ENCODE measurements at places on chromosomes 6 and 20.

- no peak for DNase-seq
Observed at GRCh38 chr6:74611220-74611619, 594.6 kb downstream of the COL12A1 start.

- DNase-seq = no peak
Observed at GRCh38 chr6:139230391-139230840, 61.4 kb downstream of the TXLNB start.

DNA sequence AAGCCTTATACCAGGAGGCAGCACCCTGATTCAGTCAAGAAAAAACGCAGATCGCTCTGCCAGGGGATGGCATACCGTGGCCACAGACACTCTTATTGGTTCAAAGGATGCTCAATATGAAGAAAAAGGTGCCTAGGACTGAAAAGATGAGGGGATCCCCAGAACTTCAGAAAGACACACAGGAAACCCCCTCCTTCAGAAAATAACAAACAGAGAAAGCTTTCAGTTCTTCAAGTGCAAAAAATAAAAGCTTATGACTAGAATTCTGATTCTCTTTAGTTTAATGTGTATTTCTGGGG is 17.7 kb upstream of the MYB start:
- DNase-seq = peak; percentile 11

DNA sequence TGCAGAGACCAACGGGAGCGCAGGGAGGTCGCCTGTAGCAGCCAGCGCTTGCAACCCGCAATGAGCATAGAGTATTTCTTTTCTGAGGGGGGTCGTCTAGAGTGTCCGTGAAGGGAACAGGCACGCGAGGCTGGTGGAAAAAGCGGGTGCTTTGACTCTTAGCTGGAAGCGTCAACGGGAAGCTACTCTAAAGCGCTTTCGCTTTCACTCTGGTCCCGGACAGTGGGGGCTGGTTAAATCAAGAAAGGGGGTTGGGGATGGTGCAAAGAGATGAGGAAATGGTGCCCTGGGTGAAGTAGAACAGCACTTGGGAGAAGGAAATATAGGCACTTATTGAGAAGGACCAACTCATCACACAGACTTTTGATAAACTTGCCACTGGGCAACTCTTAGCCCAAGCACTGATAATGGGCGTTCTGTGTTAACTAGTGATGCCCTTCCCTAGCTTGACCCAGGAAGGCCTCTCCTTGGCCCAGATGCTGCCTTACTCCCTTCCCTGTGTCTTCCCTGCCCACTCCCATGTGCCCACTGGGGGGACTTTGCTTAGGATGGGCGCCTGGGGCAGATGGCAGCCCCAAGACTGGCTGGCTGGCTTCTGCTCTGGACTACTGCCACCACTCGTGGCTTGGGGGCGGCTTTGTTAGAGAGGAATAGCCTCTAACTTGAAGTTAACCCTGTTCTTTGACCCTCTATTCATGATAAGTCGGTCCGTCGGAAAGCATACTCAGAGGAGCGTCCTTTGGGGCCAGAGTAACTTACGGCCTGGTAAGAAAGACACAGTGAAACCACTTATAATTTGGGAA is 585 bp downstream of the PSMB9 start:
- no peak for DNase-seq

DNA sequence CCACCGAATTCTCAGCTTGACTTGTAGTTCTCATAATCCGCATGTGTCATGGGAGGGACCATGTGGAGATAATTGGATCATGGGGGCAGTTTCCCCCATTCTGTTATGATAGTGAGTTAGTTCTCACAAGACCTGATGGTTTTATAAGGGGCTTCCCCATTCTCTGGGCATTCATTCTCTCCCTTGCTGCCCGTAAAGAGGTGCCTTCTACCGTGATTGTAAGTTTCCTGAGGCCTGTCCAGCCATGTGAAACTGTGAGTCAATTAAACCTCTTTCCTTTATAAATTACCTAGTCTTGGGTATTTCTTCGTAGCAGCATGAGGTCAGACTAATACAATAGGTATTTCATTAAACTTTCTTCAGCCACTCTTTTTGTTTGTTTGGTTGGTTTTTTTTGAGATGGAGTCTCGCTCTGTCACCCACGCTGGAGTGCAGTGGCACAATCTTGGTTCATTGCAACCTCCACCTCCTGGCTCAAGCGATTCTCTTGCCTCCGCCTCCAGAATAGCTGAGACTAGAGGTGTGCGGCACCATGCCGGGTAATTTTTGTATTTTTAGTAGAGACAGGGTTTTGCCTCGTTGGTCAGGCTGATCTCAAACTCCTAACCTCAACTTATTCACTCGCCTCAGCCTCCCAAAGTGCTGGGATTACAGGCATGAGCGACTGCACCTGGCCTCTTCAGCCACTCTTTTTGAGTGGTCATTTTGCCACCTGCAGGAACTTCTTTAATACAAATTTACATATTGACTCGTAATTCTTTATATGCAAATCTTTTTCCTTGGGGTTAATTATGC is 36.3 kb downstream of the GSTA2 start:
- DNase-seq = no peak

DNA sequence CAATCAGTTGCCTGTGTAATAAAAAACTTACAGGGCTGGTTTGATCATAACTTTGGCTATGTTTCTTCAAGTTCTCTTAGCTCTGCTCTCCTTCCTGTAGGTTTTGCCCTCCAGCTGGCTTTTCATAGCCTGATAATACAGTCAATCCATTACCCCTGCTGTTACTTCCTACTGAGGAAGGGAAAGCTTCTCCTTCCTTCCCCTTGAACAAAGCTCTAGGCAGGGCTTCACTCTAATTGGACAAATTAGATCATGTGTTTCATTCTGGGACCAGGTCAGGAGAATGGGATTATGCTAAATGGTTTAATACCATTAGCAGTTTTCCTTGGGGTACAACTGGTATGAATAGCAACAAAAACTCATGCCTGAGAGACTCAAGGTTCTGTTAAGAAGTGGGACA is 106.8 kb upstream of the MCHR2 start:
- DNase-seq = no peak

- DNase-seq = no peak
Observed at GRCh38 chr6:72621291-72622093, at the start of gene KCNQ5. Gene KCNQ5, plus strand, starts transcription at chr6:72622064.

GRCh38 chr20:58647162-58647795 is 3.8 kb upstream of the STX16 start:
- DNase-seq = no peak

DNA sequence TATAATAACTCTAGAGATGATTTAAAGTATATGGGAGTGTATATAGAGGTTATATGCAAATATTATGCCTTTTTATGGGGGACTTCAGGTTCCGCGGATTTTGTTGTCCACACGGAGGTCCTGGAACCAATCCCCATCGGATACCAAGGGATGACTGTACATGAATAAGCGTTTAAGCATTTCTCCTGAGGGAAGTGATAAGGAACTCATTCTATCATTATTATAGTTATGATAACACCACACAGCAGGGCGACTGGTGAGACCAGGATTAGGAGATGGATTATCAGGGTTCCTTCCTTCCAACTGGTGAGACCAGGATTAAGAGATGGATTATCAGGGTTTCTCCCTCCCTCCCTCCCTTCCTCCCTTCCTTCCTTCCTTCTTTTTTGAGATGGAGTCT is 6.6 kb downstream of the ECI2 start:
- DNase-seq = no peak

GRCh38 chr6:111243095-111243494 is 155.8 kb downstream of the SLC16A10 start:
- DNase-seq = no peak

DNA sequence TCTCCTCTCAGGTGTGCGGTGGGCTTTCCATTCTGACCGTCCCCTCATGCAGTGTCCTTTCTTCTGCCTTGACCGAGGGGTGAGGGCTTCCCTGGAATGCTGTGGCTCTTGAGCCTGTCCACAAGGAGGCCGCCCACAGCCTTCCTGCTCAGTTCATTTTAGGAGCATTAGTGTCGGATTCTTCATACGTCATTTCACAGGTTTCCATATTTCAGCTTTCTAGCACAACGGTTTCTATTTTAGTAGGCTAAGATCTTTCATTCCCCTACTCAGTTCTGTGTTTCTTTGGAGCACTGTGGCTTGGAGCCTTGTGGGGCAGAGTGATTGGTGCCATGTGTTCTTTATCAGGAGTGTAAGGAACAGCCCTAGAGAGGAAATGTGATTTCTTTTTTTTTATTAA is 5.5 kb downstream of the PPP1R3G start:
- no peak for DNase-seq

DNA sequence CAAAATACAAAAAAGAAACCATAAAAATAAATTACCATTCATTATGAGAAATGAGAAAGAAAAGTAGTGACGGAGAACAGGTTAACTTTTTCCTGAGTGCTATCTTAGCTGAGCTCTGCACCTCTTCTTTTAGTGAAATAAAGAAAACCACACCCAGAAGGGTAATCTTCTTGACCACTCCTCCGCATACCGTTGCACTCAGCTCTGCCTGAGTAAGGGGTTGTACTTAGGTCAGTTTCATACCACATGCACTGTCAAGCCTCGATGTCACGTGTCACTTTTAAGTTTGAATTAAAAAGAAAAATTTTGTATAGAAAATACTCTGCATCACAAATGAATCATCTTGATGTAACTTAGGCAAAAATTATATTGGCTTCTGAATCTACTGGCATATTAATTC is 2.8 kb downstream of the EZR start:
- DNase-seq = no peak

DNA sequence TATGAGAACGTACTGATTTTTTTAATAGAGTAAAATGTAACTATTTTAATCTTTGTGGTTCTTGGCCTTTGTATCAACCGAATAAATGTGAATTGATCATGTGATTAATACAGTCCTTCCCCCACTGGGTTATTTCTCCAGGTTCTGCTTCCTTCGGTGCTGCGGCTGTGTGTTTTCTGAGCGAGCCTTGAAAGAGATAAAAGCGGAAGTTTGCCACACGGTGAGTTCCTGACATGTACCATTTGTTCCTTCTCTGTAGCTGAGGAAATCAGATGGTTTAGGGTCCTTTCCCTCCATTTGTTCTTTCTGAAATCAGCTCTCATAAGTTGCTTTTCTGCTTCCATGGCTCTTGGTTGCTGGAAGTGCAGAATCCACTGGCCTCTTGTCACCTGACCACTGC is 15.5 kb downstream of the RTF2 start:
- no peak for DNase-seq

- DNase-seq = no peak
Observed at GRCh38 chr6:80793411-80793810, 686.9 kb downstream of the BCKDHB start.

- DNase-seq = no peak
Observed at GRCh38 chr6:110447761-110448160, 28.7 kb downstream of the SLC22A16 start.

DNA sequence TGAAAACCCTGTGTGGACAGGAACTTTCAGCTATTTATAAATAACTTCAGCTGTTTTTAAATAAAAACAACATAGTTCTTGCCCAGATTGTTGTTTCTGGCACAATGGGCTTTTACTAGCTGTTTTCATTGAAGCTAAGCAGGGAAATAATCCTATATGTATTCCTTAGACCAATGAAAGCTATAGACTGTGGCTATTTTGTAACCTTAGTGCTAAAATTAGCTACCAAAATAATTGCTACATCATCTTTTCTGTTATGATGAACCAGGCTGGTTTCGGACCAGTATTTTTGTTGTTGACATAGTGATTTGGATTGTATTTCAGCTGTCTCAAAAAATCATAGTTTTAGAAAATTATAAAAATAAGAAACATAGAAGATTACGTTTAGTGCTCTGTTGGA is 13.7 kb downstream of the PHF3 start:
- no peak for DNase-seq

GRCh38 chr6:37913210-37913609 is 93.7 kb downstream of the ZFAND3 start:
- no peak for DNase-seq

GRCh38 chr6:53943395-53943794 is 148.6 kb downstream of the LRRC1 start:
- no peak for DNase-seq

DNA sequence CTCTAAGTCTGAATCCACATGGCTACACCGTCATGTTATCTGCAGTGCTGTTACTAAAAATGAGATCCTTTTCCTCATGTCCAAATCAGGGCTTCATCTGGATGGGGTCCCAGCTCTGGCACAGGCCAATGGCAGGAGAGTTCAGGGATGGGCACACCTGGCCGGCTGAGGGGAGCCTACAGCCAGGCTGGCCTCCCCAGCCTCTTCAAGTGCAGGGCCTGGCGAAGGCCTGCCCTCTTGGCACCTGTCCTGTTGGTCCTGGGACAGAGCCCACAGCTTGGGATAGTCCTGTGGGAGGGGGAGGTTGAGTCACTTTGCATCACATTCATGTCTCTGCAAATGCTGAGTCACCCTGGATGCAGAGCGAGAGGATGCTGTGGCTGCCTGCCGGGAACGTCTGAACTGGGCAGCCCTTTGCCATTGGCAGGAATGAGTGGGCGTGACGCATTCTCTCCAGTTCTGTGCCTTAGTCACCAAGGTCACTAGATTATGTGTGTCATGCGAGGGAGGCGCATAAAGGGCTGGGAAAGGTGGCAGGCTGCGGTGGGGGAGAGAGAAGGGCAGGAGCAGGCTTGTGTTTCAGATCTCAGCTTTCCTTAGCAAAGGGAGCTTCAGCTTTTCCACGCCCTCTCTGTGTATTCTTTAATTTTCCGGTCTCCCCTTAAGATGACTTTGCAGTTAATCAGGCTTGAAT is 223.2 kb upstream of the ECI2 start:
- DNase-seq = no peak

DNA sequence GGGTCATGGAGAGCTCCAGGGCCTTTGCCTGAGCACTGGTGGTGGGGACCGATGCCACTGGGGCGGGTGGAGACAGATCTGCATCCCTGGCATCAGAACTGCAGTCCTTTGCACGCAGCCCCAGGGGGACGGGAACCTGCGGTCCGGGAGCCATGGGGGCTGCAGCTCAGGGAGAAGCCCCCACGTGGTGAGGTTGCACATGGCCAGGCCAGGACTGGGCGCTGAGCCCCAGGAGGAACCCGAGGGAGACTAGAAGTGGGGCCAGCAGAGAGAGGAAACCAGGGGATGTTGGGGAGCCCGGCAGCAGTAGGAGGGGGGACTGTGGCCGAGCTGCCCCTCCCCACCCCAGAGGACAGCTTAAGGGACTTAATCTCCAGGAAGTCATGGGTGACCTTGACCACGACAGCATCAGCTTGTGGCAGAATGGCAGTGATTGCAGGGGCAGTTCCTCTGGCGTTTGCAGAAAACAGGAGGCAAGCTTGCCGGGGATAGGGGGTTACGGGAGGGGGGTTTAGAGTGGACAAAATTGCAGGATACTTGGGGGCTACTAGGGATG is 18.0 kb upstream of the LSM14B start:
- DNase-seq = no peak

- DNase-seq = no peak
Observed at GRCh38 chr20:859751-860231, 26.3 kb downstream of the FAM110A start.

Data from stimulated activated CD4-positive, alpha-beta T cell treated with anti-CD3 and anti-CD28 coated beads, Interleukin-15, amount 100 ng/mL, for 1 hour (primary cell).